ENCODE measurements at places on chromosomes 13 and 19.

DNA sequence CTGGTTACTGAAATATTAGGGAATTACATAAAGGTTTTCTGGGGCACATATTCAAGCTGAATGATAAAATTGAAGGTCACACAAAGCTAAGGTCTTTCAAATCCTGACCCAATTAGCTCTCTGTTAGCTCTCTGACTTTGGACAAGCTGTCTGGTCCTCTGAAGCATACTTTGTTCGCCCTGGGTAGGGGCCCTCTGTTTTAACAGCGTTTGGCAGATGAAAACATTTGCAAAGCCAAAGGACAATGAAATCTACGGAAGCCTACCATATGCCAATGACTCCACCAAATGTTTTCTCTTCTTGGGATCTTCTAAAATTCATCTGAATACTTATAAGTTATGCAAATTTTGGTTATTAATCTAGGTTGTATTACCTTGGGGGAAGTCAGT lies 14.5 kb upstream of the GJA3 start:
- no peak for DNase-seq

DNA sequence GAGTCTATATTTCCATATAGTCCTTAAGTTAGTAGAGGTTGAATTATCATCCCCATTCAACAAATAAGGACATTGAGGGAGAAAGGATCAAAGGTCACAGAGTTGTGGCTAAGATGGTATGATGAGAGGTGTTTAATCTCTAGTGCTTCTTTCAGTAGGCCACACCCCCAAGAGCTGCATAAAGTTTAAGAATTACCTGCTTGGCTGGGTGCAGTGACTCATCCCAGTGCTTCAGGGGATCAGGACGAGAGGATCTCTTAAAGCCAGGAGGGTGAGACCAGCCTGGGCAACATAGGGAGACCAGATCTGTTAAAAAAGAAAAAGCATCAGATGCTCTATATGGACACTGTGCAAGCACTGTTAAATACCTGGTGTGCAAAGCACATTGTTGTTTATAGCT lies 560.0 kb upstream of the KLHL1 start:
- no peak for DNase-seq

- DNase-seq = no peak
These were observed 38.6 kb upstream of the LAMP1 start for GRCh38 chr13:113258321-113259054.

- no peak for DNase-seq
These were observed 1.4 kb upstream of the MPV17L2 start for GRCh38 chr19:18191640-18192062.

- no peak for DNase-seq
These were observed 1.2 kb downstream of the MRI1 start for GRCh38 chr19:13765395-13766094.

DNA sequence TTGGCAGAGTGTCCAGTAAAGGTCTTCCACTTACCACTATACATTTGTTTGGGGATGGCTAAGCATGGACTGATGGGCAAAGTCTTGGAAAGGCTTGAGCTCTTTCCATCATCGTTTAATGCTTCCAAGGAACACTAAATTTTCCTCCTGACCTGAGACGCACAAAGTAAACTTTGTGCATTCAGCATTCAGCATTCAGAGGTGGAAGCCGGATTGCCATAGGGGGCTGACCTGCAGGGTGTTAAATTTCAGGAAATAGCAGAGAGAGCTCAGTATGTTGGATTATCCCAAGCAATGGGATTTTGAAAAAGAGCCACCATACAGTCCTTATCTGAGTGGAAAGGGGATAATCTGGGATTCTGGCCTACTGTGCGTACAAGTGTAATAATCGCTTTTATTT lies 14.0 kb downstream of the ZNF552 start:
- no peak for DNase-seq

DNA sequence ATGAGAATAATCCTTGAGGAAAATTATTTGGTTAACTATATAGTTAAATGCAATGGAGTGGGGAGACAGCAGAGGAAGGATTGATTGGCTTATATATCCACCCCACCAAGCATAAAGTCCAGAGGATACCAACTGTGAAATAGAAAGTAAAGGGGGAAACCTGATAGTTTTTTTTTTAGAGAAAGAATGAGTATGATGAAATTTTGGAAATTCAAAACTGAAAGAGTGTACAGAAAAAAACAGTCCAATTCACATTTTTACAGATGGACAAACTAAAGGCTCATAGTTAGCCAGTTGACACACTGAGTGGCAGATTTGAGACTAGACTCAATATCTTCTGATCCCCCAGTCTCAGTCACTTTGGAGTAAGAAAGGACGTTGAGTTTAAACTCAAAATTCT lies 51.1 kb downstream of the FNDC3A start:
- DNase-seq = no peak

- no peak for DNase-seq
These were observed 27.5 kb downstream of the C19orf81 start for GRCh38 chr19:50676625-50677197.

DNA sequence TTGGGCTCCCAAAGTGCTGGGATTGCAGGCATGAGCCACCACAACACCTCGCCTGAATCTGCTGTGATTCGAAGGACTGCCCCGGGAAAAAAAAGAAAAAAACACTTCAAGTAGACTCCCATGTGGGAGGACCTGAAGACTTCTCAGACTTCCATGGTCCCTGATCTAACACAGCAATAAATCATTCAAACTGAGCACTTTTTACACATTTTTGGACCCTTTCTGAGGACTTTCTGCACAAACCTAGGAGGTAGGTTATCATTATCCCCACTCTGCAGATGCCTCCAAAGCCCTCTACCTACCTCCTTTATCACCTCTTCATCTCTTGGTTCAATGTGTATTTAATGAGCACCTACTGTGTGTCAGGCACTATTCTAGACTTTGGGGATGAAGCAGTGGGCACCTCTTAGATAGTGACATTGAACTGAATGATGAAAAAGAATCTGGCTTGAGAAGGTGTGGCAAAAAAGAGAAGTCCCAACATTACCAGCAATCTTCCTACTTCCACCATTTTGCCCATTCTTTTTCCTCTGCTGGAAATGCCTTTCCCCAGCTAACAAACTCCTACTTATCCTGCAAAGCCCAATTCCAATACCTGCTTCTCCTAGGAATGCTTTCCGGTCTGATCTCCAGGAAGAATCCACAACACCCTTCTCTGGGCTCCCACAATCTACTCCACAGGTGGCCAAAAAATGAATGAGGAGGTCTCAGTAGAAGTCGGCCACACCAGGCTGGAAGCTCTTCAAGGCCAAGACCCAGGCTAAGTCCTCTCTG lies 1.6 kb upstream of the CLPP start:
- DNase-seq = no peak

DNA sequence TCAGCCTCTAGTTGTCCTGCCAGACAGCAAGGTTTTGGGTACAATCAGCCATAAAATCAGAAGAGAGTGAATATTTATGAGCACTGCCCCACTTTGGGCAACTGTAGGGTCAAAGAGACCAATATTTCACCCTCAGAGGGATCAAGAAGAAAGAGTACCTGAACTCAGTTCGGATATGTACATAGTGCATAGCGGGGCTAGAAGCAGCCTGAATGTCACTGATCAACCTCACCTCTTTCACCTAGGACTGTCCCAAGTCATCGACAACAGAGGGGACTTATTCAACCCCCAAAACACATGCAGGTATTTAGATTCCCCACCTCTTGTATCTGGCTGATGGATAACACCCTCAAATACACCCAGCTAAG lies 446.9 kb downstream of the COG6 start:
- DNase-seq = no peak

DNA sequence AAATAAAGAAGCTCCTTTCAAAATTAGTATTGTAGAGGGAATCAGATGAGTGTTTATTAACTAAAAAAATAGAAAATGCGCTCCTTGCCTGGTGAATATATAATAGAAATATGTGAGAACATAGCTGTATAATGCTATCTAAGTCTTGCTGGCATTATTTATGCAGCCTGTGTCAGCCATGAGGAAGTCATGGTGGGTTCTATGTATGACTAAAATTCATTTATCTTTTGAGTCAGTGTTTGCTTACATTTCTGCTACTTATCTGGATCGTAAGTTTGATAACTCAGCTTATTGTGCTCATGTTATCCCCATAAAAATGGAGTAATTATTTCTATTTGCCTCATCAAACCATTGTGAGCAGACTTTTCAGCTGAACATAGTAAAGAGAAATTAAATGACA lies 449.3 kb downstream of the OXGR1 start:
- no peak for DNase-seq

DNA sequence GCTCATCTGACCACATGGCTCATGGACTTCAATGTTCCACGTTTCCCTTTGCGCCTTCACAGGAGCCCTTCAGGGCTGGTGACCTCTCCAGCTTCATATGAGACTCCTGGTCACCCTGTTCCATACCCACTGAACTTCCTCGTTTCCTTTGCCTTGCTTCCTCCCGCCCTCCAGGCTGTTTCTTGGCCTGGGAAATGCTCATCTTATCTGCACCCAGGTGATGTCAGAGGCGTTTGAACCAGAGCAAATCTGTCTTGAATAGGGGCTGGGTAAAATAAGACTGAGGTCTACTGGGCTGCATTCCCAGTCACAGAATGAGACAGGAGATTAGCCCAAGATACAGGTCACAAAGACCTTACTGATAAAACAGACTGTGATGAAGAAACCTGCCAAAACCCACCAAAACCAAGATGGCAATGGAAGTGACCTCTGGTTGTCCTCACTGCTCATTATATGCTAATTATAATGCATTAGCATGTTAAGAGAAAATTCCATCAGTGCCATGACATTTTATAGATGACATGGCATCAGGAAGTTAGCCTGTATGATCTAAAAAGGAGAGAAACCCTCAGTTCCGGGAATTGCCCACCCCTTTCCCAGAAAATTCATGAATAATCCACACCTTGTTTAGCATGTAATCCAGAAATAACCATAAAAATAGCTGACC lies 102.7 kb downstream of the DCLK1 start:
- DNase-seq = no peak

DNA sequence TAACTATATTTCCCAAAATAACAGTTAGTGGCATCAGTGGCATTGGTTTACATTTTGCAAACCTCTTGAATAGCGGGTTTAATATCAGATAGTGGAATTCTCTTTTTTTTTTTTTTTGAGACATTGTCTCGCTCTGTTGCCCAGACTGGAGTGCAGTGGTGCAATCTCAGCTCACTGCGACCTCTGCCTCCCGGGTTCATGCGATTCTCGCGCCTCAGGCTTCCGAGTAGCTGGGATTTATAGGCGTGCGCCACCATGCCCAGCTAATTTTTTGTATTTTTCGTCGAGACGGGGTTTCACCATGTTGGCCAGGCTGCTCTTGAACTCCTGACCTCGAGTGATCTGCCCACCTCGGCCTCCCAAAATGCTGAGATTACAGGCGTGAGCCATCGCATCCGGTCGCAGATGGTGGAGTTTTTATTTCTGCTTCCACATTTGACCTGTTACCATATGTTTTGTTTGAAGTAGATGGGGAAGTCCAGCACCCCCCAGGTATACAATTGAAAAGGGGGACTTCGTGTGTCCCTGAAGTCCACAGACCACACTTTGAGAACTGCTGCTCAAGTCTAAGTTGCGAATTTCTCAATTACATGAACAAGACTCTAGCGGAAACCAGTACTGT lies 40.5 kb upstream of the XPO4 start:
- no peak for DNase-seq

- DNase-seq = no peak
These were observed 50.0 kb downstream of the TNFSF11 start for GRCh38 chr13:42623916-42624315.

DNA sequence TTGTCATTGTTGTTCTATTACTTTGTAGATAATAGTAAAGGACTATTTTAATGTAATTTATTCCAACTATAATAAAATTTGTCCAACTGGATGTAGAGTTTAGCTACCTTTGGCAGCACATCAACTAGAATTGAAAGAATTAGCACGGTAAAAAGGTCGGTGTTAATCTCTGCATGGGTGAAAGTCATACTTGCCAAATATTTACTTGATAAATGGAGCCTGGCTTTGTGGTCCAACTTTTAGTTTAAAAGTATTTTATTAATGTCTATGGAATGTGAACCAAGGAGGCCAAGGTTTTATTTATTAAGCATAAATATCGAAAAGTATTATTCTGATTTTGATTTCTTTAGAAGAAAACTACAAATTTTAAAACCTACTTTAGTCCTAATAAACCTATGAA lies 1389.0 kb downstream of the PCDH9 start:
- no peak for DNase-seq

DNA sequence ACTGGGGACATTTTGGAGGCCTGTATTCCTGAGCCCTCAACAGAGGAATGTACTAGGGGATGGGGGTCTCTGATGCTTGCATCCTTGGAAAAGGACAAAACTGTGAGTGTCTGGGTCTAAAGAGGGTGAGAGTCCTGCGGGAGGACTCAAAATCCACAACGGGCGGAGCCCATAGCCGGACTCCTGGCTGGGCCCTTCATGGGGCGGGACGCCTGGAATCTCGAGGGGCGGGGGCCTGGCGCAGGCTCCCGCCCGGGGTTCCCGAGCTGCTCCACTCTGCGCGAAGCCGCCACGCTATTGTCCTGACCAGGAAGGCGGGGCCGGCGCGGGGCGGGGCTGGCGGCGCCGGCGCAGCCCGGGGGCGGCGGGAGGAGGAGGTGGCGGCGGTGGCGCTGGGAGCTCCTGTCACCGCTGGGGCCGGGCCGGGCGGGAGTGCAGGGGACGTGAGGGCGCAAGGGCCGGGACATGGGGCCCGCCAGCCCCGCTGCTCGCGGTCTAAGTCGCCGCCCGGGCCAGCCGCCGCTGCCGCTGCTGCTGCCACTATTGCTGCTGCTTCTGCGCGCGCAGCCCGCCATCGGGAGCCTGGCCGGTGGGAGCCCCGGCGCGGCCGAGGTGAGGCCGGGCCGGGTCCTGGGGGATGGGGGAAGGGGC lies at the start of gene APLP1:
APLP1 (plus strand) TSS at position 403 of the 651 bp plus-strand sequence; CDS start at position 466, 63 bp downstream.
- peak; percentile 29 for DNase-seq

- DNase-seq = no peak
These were observed 36.1 kb downstream of the ZNF787 start for GRCh38 chr19:56084835-56085536.

GRCh38 chr13:107799001-107799400 lies 416.3 kb downstream of the LIG4 start:
- DNase-seq = no peak

DNA sequence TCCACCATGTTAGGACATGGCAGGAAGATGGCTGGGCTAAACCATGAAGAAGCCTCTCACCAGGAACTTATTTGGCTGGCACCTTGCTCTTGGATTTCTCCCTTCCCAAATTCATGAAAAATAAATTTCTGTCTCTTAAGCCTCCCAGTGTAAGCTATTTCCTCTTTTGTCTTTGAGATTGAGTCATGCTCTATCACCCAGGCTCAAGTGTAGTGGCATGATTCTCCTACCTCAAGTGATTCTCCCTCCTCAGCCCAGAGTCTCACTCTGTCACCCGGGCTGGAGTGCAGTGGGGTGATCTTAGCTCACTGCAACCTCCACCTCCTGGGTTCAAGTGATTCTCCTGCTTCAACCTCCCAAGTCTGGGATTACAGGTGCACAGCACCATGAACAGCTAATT lies 12.6 kb downstream of the ZNF888 start:
- DNase-seq = no peak

GRCh38 chr13:74187564-74187963 lies 53.4 kb upstream of the KLF12 start:
- DNase-seq = no peak

DNA sequence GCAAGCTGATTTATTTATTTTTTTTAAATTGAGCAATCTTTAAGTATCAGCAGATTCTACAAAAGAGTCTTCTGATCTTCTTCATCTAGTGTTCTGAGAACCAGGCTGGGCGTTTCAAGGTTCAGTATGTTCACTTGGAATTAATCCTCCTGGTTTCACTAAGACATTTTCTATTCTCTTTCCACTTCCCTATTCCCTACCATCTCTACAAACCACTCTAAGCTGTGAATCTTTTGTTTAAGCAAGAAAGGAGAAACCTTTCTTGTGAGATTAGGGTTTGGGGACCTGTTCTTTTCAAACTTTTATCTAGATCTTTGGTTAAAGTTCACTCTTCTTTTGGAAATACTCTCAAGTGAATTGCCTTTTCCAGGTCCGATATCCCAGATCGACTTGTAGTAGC lies 59.3 kb downstream of the URI1 start:
- no peak for DNase-seq
